ENCODE measurements at places on chromosomes 4 and X.

DNA sequence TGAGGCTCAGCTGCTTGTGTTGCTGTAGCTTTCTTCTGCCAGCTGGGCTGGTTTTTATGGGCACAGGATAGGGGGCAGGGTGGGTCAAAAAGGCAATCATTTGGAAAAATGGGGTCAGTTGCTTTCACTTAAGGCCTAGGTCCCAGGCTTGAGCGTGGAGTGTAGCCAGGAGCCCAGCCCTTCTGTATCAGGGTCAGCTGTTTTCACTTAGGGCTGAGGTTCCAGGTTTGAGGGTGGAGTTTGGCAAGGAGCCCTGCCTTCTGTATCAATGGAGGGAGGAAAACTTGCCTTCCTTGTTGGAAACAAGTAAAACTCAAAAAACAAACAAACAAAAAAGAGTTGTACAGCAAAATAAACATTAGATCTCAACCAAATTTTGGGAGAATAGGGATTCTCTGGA lies 37.0 kb upstream of the UGT8 start:
- no peak for DNase-seq

DNA sequence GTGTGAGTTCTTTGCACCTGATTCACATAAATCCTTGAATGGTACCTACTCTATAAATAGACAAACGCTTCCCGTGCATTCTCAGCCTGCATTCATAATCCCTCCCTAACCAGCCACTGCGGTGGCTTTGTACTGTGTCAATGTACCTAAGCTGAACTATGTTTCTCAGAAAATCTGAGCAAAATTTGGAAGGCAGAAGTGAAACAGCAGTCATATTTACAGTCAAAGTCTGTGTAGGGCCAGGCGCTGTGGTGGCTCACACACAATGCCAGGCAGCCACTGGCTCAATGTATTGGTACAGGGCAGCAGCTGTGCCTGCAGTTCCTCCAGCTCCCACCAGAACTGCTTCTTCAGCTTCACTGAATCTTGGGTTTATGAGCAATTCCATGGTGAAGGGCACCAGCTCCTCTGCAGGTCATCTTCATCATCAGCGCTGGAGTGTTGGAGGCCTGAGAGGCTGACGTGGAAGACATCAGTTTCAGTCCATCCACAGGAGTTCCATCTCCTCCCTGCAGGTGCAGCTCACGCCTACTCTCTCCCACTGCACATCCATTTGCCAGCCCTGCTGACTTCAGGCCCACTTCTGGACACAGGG lies 32.3 kb upstream of the IRF2 start:
- DNase-seq, result peak; percentile 30

DNA sequence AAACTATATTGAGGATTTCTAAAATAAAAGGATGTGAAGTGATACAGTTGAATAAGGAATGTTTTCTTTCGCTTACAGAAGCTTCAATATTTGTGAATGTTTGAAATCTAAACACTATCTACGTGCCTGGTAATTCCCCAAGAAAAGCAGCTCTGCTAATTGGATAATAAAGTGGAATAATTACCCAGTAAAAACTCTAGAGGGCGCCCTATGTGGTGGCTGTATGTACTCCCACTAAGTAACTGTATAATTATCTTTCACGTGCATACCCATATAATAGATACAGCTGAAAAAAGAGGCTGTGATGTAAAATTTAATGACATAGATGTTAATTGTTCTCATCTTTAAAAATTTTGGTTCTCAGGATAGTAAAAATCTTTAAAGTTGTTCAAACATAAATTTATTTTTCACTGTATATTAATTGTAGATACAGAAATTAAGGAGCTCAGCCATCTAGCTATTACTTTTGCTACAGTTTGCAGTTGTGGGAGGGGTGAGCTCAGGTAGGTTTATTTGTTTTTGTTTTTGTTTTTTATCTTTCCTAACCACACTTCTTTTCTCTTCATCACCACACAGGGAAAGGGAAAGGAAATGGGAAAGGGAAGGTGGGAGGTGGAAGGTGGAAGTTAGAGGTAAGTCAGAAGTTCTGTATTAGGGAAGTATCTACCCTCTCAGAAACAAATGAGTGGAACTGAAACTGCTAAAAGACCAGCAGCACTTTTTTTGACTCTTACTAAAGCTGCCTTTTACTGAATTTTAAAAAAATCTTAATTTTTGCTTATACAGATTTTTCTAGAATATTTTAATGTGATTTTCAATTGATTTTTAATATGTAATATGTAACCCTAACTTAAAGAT lies 151.7 kb upstream of the RPS6KA6 start:
- peak; percentile 3 for DNase-seq

DNA sequence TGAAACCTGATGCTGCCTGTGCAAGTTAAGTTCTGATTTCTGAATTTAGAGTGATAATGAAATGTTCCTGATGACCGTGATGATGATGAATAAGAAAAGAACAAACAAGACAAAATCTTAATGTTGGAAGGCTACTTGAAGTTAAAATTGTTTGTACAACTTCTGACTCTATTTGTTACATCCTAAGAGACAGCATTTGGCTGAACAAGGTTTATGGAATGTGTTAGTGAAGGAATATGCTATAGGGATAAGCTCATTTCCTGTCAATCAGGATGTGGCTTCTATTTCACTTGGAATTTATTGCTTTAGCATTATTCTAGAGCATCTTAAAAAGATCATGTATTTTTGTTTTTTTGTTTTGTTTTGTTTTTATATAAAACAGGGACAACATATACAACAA lies 267.5 kb downstream of the FAT4 start:
- no peak for DNase-seq

Data from CD4-positive, alpha-beta T cell treated with Interleukin-10 for 1 hour (primary cell).